ENCODE measurements at places on chromosomes 7 and 10.

GRCh38 chr10:11573497-11573896 lies 38.0 kb downstream of the USP6NL start:
- DNase-seq: no peak

DNA sequence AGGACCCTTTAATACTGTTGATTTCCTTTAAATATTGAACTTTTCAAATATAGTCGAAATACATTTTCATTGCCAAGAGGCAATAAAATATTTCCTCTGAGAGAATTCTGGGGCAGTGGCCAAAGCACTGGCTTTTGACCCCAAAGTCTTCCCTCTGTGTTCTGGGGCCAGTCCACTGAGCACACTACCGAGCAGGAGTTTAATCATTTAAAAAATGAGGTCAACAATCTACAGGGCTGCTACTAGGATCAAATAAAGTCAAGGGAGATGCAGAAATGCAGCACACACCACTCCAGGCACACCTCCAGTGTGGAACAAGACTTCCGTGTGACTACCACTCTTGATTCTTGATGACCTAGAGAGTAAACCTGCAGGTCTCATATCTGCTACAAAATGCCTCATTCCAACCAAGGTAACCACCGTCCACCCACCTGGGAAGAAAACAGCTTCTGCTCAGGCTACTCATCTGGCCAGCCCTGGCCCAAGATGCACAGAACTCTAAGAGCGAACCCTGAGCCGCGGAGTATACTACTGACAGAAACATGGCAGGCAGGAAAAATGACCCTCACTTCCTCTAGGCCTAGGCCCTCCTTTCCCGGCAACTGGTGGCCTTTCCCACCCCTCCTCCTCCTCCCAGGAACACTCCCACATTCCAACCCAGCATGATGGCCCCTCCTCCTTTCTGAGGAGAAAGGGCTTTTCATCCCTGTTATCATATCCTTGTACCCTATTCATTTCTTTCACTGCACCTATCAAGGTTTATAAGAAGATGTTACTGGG lies 97.7 kb downstream of the ALOX5 start:
- DNase-seq: no peak

GRCh38 chr10:31652038-31652437 lies 276.6 kb downstream of the ARHGAP12 start:
- DNase-seq: no peak

- peak; percentile 17 for DNase-seq
Measured at GRCh38 chr7:148700661-148701064, 2.0 kb downstream of the CUL1 start.

- no peak for DNase-seq
Measured at GRCh38 chr7:73646785-73647724, 20.6 kb upstream of the VPS37D start.

- DNase-seq: no peak
Measured at GRCh38 chr7:66523409-66523808, 105.3 kb upstream of the KCTD7 start.

DNA sequence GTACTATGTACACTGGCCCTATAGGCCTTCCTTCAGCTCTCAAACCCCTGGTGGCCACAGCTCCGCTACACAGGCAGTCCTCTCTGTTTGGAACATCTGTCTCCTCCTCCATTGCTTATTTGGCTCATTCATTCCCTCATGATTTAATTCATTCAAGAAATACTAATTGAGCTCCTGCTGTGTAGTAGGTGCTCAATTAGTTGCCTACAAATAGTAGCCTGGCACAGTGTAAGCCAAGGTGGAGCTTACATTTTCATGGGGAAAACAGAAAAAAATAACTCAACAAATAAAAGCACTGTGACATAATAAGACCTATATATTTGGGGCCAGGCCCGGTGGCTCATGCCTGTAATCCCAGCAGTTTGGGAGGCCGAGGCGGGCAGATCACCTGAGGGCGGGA lies 3.4 kb upstream of the FIS1 start:
- DNase-seq: no peak

DNA sequence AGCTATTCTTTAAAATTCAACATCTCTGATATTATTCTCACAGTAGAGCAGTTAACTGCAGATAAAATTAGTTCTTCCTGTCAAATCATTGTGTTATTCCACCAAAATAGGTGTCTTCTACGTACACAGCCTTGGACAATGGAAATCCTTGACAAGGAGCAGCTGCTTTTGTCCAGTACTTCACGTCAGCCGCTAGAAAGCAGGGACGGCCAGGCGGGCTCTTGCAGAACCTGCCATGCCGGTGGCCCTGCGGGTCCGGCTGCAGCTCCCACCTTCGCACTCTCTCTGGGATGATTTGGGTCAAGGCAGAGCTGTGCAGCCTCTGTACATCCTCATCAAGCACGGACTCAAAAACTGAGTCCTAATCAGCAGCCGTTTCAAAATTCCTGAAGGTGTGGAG lies 2.2 kb upstream of the FOXI2 start:
- DNase-seq: no peak

Data from CD4-positive, alpha-beta T cell treated with Interferon gamma for 1 hour (primary cell).